ENCODE measurements at places on chromosomes 3 and 15.

GRCh38 chr3:49339581-49339940 lies 292 bp downstream of the USP4 start:
- DNase-seq = no peak

GRCh38 chr3:72595927-72596610 lies 252.2 kb downstream of the SHQ1 start:
- DNase-seq = no peak

GRCh38 chr3:114635878-114636277 lies 342.1 kb downstream of the TIGIT start:
- DNase-seq = no peak

DNA sequence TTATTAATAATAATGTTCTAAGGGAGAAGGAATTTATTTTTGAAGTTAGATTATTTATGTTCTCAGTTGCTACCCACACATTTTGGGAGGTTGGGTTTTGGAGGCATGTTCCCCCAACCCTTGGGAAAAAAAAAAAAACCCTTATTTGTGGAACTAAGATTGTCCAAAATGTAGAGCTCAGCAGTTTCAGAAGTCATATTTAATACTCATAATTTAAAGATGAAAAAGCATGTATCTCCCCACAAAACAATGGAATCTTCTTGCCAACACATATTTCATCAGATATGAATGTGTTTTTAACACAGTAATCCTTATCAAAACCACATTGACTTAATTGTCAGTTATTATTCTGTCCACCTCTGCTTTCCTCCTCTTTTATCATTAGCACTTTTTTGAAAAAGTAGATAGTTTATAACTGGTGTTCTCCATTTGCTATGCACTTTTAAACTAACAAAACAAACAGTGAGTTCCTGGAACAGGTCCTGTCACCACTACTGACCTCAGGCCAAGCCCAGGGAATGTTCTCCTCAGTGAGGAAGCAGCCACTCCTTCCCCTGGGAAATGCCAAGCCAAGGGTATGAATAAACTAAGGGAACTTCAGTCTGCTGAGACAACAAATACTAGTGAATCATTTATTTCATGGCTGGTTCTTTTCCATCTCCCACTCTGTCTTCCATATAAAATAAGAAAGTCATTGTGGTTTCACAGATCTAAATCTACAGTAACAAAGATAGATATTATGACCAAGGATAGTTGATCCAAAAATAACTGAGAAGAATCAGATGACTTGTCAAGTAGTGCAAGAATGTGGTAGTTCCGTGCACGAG lies 414.4 kb upstream of the ALCAM start:
- no peak for DNase-seq

- no peak for DNase-seq
Measured at GRCh38 chr15:35286721-35287120, 201.6 kb upstream of the NANOGP8 start.

DNA sequence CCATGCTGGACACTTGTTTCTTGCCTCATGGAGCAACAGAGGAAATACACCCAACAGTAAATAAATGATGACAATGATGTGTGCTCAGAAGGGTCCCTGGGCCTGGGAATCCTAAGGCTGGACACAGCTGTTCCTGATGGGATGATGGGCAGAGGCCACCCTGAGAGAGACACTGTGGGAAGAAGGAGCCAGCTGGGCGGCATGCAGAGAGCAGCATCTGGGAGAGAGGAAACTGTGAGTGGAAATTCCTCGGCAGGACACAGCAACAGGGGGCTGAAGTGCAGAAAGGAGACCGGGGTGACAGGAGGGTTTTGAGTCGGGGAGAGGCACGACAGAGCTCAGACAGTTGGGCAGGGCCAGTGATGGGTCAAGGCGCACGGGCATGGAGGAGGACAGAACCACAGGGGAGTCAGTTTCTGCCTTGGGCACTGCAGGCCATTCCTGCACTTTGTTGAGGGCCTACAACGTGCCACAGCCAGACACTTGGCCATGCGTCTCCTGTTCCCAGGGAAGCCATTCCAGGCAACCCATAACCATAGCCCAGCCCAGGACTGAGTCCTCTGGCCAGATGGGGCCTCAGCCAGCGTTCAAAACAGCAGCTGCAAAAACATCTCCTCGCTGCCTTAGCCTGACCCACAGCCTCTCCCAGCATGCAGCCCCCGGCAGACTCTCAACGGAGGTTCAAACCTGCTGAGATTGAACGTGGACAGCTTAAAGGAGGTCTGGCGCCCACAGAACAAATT lies 36.7 kb upstream of the SLC6A1 start:
- no peak for DNase-seq

- DNase-seq = no peak
Measured at GRCh38 chr3:80096909-80097308, 329.1 kb upstream of the ROBO1 start.

DNA sequence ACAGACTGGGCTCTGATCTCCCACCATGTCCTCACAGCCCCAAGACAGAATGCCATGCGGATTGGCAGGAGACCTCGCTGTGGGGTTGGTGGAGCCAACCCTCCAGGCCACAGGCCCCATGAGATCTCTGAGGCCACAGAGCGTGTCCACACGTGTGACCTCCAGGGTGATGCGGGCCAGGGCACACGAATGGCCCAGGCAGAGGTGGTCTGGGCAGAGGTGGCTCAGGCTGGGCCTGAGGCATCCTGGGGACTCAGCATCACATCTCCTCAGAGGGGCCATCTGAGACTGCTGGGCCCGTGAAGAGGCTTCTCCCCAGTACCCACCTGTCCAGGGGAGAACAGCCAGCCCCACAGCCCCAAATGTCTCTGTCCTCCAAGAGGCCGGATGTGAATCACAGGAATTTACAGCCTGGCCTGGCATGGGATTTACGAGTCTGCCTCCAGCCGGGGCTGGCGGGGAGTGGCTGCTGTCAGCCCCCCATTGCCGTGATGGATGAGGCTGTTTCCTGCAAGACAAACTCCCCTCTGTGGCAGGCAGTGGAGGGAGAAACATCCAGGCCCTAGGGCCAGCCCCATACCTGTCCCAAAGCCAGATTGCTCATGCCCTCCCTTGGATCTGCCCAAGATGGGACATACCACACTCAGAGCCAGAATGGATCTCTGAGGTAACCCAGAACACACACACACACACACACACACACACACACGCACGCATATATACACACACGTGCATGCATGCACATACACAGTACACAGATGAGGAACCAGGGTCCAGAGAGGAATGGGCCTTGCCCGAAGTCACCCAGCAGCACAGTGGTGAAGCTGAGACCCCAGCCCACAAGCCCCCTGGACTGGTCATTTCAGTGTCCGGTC lies 208.3 kb downstream of the TBC1D2B start:
- no peak for DNase-seq

DNA sequence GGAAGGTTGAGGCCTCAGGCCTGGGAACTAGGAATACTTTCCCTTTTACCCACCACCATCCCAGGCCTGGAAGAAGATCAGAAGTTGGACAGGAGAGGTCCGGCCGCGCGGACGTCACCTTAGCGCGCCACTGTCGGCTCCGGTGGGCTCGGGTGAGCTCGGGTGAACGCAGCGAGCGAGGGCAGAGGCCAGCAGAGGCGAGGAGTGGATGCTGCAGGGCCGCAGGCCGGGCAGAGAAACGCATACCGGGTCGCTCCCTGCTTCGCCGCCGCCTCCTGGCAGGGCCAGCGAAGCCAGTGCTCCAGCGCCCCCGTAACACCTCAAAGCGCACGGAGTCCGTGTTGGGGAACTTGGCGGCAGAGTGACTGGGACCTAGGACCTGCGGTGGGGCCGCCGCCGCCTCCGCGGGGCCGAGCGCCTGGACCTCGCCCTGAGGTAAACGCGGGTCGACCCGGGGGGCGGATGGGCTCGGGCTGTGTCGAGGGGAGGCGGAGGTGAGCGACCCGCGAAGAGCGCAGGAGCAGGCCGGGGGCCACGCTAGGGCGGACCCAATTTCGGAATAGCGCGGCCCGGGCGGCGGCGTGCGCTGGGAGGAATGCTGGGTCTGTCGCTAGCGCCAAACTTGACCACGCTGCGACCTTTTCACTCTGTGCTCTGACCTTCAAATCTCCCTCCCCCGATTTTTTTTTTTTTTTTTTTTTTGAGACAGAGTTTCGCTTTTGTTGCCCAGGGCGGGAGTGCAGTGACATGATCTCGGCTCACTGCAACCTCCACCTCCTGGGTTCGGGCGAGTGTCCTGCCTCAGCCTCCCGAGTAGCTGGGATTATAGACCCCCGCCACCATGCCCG lies 1.6 kb downstream of the CYP11A1 start:
- no peak for DNase-seq

DNA sequence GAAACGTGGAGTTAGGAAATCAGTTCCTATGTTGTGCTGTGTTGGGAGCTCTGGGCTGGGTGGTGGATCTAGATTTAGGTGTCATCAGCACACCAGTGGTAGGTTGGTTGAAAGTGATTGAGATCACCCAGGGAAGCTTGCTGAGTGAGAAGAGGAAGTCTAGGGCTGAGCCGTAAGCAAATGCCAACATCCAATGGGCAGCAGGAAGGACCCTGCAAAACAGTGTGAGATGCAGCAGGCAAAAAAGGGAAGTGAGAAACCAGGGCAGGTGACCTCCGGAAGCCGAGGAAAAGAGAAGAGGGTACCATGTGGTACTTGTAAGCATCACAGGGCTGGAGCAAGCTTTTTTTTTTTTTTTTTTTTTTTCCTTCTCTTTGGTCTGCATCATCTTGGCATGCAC lies 15.9 kb upstream of the COPG1 start:
- no peak for DNase-seq

- DNase-seq = no peak
Measured at GRCh38 chr15:92068121-92068520, 214.6 kb downstream of the SLCO3A1 start.

GRCh38 chr15:29904757-29905417 lies 82.6 kb upstream of the TJP1 start:
- no peak for DNase-seq

DNA sequence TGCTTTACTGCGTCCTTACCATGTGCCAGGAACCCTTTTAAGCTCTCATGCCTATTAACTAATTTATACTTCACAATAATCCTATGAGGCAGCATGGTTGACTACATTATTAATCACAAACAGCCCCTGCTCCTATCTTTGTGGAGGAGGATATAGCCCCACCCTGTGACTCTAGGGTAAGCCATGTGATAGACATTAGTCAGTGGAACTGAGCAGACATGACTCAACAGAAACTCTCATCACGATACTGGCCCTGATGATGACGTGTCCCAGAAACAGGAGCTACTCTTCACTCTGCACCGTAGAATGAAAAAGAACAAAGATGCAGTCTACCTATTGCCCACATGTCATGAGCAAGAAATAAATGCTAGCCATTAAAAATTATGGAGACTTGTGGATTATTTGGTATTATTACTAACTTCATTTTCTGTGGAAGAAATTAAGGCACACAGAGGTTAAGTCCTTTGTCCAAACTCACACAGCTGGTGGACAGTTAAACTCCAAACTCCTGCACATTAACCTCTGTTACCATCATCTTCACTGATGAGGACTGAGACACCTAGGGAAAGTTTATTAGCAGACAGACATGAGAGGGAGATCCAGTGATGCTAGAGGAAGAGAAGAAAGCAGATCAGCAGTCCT lies 51.2 kb downstream of the CFAP20DC start:
- no peak for DNase-seq

GRCh38 chr3:38773528-38773927 lies 42.5 kb downstream of the SCN10A start:
- no peak for DNase-seq

DNA sequence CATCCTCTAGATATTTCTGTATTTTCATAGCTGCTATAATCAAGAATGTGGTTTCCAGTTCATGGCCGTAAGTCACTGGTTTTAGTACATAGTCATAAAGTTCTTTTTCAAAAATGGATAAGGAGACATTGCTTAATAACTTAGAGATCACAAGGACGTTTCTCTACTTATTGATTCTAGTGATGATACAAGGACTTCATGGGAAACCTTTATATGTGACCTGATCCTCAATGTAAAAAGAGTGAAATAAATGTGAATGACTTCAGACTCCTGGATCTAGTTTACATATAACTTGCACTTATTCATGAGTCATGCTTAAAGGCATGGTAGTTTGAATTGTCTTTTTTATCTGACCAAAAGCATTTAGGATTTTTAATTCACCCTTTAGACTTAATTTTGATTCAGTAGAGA lies 35.2 kb downstream of the TSC22D2 start:
- DNase-seq = no peak

- DNase-seq = no peak
Measured at GRCh38 chr15:57421551-57421950, 45.2 kb downstream of the CGNL1 start.

GRCh38 chr3:149895339-149895738 lies 75.4 kb downstream of the PFN2 start:
- DNase-seq = no peak

DNA sequence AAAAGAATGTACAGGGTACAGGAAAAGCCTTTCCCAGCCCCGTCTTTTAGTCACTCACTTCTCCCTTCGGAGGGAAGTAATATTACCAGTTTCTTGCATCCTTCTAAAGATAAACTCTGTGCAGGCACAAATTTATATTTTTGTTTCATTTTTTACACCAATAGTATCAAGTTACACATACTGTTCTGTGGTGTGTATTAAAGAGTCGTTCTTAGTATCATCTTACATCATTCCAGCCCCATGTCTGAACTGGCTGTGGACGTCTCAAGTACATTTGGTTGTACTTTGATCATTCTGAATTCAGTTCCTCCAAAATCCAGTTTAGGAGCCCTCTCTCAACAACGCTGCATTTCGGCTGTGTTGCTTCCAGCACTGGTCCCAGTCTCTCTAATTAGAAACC lies 68.7 kb downstream of the LMLN start:
- no peak for DNase-seq

GRCh38 chr15:84947947-84948830 lies 33.5 kb upstream of the PDE8A start:
- no peak for DNase-seq

DNA sequence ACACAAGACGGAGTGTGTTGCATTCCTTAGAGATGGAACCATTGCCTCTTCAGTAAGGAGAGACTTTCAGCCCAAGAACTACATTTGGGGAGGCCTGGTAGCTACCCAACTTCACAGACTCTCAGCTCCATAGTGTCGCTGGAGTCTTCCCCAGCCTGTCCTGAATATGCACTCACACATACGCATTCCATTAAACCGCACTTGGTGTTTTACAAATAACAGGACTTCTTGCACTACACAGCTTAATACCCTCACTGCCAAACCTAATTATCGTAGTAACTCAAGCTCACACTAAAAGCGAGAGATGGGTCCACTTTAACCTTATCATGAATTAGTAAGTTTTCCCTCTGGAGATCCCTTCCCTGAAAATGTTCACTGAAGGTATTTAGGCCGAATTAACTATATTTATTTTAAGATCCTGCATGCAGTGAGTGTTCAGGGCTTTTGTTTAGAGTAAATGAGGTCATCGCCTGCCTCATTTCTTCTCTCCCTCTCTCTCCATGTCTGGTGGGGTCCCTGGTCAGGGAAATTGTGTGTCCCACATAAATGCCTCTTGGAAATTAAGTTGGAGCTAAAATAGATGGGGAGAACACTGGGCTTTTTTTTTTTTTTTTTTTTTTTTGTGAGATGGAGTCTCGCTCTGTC lies 171.9 kb downstream of the FAM43A start:
- DNase-seq = no peak

DNA sequence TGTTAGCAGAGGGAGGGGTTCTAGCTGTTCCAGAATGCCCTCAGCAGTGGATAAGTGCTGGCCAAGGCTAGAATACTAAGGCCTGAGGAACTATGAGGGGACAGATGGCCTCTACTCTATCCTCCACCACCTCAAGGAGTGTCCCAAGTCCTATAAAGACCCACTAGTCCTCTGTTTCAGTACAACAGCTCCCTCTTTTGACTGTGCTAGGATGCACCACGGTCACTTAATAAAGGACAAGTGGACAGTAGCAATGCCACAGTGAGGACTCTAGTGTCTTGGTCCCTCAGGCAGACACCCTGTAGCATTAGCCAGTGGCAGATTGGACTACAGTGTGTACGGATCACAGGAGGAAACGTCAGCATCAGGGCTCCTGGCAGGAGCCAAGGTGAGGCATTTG lies 171.8 kb upstream of the PROK2 start:
- DNase-seq = no peak
